PC-9 (cell line): ENCODE measurements at places on chromosomes 7 and 10. TPM values are rescaled to one million over a fixed set of nuclear protein-coding genes. Genes with fewer than 3 reads are reported as not detected.
A peak's percentile ranks its signal among the peaks of the same experiment; 100 is the strongest.

TBX20 gene
- 1.1 and 1.7 TPM in 2 replicates for total RNA-seq

BUB3 gene
- 96.5 and 112 TPM in 2 replicates for total RNA-seq

PDE6C gene
- total RNA-seq, result not detected in 2 replicates

PLXNA4 gene
- 0.73 and 1.0 TPM in 2 replicates for total RNA-seq

GRCh38 chr7:101996876-101997275 is 179.4 kb downstream of the CUX1 start:
- DNase-seq, result no peak

DNA sequence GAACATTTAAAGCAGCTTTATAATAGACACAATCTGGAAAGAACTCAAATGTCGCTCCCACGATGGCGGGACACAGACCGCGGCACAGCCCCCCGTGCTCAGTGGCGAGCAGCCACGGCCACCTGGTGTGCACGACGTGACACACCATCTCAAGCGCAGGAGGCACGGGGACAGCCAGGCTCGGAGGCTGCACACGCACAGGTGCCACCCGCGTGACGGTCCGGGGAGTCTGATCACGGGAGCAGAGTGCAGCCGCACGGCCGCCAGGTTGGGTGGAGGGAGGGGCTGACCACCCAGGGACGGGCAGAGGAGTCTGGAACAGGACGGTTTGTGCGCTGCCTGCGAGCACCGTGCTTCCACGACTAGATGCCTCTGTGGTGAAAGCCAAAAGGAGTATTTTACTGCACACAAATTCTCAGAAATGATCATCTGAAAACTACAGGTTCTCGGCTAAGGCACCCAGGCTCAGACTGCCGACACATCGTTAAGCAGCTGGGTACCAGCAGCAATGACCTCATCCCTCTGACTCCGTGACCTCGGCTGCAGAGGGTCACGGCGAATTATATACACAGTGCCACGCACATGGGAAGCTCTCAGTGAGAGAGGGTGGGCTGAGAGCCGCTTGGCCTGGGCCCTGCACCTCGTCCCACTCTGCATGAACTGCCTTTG is 7.5 kb upstream of the GPER1 start:
- no peak for DNase-seq

- no peak for DNase-seq
Measured at GRCh38 chr10:91987397-91988037, 63.9 kb downstream of the BTAF1 start.

- DNase-seq, result no peak
Measured at GRCh38 chr10:6065835-6066234, 3.7 kb upstream of the IL2RA start.

GRCh38 chr7:104983076-104983577 is 30.9 kb upstream of the KMT2E start:
- DNase-seq, result no peak

GRCh38 chr10:52682766-52683165 is 89.8 kb downstream of the MBL2 start:
- peak; percentile 88 for DNase-seq

- DNase-seq, result no peak
Measured at GRCh38 chr10:87622314-87623004, 37.2 kb upstream of the PAPSS2 start.

GRCh38 chr10:101397140-101397539 is 43.2 kb downstream of the BTRC start:
- DNase-seq, result no peak
